Naive thymus-derived CD4-positive, alpha-beta T cell (primary cell): ENCODE measurements at places on chromosomes 2 and 18.

- no peak for DNase-seq
Measured at GRCh38 chr2:5392658-5393057, 299.5 kb upstream of the SOX11 start.

- no peak for DNase-seq
Measured at GRCh38 chr2:37617119-37617892, 54.1 kb downstream of the CDC42EP3 start.

GRCh38 chr2:182682210-182682609 lies 33.8 kb upstream of the DNAJC10 start:
- no peak for DNase-seq

DNA sequence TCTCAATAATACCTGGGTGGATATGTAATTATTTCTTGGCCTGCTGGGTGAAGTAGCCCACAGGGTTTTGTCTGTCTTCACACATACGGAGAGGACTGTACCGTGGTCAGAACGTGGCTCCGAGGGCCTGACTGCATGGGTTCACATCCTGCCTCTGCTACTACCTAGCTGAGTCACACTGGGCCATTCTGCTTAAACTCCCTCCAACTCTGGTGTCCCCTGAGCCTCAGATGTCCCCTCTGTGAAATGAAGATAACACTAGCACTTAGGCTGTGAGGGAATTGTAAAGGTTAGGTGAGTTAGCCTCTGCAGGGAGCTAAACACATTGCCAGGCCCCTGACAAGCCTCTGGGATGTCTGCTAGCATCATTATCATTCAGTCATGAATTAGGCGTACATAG lies 120.1 kb upstream of the NABP1 start:
- DNase-seq = no peak
